ENCODE measurements at places on chromosomes 7 and 10.
A peak's percentile ranks its signal among the peaks of the same experiment; 100 is the strongest.

GRCh38 chr10:36256166-36256565, 614.1 kb upstream of the FZD8 start:
- no peak for DNase-seq

DNA sequence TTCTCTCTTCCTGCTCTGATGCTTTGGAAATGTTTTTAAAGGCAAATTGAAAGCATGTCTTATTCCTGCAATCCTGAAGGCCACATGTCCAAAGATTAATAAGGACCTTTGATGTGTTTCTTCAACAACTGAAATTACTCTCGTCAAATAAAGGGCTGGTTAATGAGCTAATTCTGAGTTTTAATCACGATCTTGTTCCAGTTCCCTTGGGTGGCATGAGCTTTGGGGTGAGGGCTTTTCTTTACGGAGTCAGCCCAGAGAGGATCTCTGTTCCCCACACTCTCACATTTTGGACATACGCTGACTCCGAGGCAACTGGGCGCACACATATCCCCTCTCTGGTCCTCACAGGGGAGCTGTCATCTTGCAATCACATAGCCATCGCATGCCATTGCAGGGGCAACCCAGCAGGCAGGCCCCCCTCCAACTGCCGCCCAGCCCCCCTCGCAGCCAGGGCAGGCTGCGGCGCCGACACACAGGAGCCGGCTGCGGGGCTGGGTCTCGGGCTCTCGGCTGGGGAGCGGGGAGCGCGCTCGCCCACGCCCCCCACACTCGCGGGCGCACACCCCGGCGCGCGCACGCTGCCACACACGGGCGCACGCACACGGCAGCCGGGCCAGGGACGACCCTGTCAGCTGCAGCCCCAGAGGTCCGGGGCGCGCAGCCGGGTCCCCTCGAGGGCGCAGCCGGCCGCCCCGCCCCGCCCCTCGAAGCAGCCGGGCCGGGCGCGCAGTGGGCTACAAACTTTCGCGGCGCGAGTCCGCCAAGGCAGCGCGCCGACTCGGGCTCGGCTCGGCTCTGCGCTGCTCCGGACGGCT, at the start of gene GDF10:
TSS of gene GDF10 (plus strand) at position 587 of the 818 bp plus-strand sequence. CDS start 455 bp downstream, outside the sequence.
- DNase-seq = no peak

- DNase-seq = no peak
Measured at GRCh38 chr10:66823301-66823700, 102.5 kb upstream of the LRRTM3 start.

- no peak for DNase-seq
Measured at GRCh38 chr10:48467669-48468068, 137.2 kb downstream of the ARHGAP22 start.

- no peak for DNase-seq
Measured at GRCh38 chr7:116441534-116441933, 58.0 kb upstream of the CAV2 start.

GRCh38 chr10:132861884-132862461, 76.0 kb upstream of the NKX6-2 start:
- no peak for DNase-seq

DNA sequence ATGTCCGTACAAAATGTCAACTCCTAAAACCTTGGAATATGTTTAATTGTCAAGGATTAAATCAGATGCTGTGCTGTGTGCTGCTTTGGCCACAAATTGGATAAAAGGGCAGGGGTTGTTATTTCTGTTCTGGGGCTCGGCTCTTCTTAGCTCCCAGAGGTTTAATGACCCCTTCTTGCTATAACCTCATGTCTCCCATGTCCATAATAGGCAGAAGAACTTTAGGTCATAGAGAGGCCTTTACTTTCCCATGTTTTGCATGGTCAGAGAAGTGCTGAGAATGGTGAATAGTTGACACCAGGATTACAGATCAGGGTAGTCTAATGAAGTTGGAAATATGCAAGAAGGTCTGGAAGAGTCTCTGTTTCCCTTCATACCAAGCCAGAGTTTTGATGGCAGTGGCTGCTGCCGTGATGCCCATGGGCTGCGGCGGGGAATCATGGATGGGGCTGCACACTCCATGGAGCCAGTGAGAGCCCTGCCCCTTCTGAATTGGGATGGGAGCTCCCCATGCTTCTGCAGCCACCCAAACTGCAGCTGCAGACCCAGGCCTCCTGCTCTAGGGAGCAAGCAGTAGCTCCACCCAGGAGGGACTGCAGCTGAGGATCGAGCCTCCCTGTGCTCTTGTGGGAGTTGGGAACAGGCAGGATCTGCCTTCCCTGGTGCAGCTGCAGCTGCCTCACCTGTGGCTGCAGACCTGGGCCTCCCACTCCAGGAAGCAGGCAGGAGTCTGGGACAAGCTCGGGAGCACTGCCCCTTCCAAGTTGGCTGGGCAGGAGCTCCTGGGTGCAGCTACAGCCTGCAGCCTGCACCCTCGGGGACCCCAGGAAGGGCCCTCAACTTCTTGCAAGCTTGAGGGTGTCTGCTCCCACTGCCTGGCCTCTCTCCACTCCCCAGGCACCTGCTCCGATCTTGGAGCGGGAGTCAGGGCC, 23.1 kb upstream of the STEAP4 start:
- no peak for DNase-seq

GRCh38 chr10:90592638-90593302, 265.1 kb downstream of the HTR7 start:
- DNase-seq = no peak

- DNase-seq = no peak
Measured at GRCh38 chr10:20890009-20890408, 7.1 kb downstream of the NEBL start.

GRCh38 chr7:45714521-45714820, 140.3 kb downstream of the ADCY1 start:
- no peak for DNase-seq

DNA sequence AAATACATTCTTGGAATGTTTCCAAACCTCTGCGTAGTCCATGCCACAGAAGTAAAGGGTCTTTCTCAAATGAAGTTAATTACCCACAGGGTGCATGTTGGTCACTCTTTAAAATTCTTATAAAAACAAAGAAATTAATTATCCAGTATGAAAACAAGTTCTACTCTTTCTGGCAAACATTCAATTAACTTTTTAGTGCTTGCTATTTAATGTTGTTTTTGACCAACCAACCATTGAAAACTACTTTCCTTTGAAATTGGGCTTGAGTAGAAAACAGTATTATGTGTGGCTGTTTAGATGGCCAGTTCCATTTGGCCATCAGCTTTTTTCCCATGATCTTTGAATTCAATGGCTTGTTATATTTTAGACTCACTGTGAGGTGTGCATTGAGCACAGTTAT, 83.0 kb downstream of the TAF3 start:
- DNase-seq = no peak

DNA sequence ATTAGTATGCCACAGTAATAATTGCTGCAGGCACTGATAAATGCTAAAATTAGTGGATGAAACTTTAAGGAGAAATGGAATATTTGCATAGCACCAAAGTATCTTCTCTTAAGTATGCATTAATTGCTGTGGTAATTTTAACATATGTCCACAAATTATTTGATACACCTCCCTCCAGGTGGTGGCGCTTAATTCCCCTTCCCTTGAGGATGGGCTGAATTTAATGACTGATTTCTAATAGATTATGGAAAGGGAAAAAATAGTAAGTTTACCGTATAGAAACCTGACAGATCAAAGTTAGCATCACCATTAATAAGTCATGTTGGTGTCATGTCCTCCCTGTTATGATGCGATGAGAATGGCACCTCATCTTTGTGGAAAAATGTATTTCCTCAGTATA, 519.2 kb downstream of the TFEC start:
- no peak for DNase-seq

GRCh38 chr10:89869180-89869579, 167.8 kb downstream of the KIF20B start:
- no peak for DNase-seq

- DNase-seq = no peak
Measured at GRCh38 chr10:17516376-17516775, 62.0 kb upstream of the ST8SIA6 start.

GRCh38 chr10:63320683-63321082, 145.1 kb downstream of the JMJD1C start:
- no peak for DNase-seq

GRCh38 chr7:57685418-57685817, 235.4 kb downstream of the ZNF716 start:
- DNase-seq = no peak

GRCh38 chr10:123999261-123999660, 94.1 kb downstream of the CHST15 start:
- no peak for DNase-seq

- no peak for DNase-seq
Measured at GRCh38 chr10:123557366-123558108, 108.6 kb upstream of the GPR26 start.

- no peak for DNase-seq
Measured at GRCh38 chr7:27739301-27739908, 557 bp upstream of the TAX1BP1 start.

DNA sequence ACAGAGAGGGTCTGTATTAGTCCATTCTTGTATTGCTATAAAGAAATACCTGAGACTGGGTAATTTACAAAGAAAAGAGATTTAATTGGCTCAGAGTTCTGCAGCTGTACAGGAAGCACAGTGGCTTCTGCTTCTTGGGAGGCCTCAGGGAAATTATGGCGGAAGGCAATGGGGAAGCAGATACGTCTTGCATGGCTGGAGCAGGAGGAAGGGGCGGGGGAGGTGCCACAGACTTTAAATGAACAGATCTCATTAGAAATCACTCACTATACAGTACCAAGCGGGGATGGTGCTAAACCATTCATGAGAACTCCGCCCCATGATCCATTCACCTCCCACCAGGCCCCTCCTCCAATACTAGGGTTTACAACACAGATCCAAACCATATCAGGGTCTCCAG, 3.7 kb upstream of the CALU start:
- no peak for DNase-seq

- peak; percentile 31 for DNase-seq
Measured at GRCh38 chr10:23067939-23068775, 27.2 kb upstream of the MSRB2 start.

DNA sequence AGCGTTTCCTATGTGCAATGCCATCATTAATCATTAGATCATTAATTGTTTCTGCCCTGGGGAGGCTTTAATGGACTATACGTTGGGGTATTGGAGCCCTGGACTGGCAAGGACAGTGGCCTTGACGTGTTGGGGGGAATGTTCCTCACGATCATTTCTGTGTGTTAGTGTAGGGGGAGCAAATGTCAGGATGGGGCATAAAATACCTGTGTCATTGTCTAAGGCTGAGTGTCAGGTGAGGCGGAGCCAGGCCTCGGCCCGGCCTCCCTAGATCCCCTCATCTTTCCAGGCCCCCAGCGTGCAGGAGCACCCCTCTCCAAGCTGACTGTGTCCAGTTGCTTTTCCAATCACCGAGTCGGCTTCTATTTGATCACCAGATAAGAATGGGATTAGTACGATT, 346.4 kb upstream of the SHH start:
- DNase-seq = no peak

DNA sequence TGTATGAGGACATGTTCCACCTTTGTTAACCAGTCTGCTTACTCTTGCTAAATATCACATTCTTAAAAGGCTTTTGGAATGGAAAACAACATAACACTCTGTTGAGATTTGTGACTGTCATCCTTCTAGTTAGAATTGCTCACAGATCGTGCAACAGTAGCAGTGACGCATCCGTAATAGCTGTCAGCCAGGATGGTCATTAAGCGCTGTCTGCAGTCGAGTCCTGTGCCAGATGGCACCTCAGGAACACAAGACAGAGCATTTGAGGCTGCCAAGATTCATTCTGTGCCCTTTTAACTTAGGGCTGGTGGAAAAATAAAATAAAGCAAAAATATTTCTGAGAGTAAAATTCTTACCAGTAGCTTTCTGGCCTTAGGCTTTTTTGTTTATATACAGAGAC, 348.6 kb downstream of the ANKRD7 start:
- no peak for DNase-seq

DNA sequence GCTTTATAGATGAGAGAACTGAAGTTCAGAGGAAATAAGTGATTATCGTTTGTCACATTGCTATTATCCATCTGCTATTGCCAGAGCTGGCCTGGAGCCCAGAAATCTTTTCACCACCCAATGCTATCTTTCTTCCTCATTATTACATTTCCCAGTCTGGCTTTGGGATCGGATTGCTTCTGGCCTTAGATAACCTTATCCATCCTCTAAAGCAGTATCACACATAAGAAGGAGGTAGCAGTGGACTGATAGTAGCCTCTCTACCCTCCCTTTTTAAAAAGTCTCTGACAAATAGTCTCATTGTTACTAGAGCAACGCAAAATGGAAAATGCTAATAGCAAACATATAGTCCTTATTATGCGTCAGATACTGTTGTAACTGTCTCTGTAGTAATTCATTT, 1.3 kb upstream of the CLDN12 start:
- no peak for DNase-seq

- no peak for DNase-seq
Measured at GRCh38 chr7:70303780-70304179, 705.5 kb downstream of the AUTS2 start.

GRCh38 chr10:111875725-111876124, 307.8 kb downstream of the GPAM start:
- no peak for DNase-seq

DNA sequence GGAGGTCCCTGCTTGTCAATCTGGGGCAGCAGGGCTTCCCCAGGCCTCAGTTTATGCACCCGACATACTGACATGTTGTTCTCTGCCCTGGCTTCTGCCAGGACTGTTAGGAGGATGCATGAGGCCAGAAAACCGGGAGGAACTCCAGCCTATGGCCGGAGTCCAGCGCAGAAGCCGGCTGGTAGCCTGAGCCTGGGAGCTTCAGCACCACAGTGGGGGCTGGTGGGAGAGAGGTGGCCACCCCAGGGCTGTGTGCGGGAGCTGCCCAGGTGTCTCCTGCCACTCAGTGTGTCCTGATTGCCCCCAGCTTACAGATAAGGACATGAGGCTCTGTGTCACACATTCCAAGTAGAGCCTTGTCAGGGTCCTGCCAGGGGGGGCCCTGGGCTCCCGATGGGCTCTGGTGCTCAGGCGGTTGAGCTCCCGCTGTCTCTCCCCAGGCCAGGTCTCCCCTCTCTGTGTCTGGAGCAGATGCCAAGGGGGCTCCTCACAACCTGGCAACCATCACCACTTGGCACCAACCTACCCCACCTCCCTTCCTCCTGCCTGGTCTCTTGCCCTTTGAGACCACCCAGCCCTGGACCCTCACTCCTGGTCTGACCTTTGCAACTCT, 32.3 kb downstream of the PPIF start:
- no peak for DNase-seq

GRCh38 chr10:48381971-48382370, 75.5 kb downstream of the MAPK8 start:
- no peak for DNase-seq
